Mesenchymal stem cell (in vitro differentiated cells and primary cell): ENCODE measurements at places on chromosomes 7 and 10.

- DNase-seq = no peak
Measured at GRCh38 chr10:77867124-77867719, 59.3 kb downstream of the DLG5 start.

DNA sequence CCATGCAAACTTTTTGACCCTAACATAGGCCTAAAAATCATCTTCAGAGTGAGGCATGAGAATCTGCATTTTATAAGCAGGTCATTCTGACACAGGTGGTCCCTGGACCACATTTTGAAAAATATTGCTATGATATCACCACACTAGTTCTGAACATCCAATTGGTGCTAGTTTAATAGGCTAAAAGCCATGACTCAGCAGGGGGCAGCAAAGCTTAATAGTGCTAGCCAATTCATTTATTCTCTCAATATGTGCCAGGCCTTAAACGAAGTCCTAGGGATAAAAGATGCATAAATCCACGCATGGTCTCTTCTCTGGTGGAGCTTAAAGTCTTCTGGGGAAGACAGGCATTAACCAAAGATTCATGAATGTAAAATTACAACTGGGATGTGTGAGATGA lies 10.2 kb upstream of the SLC25A28 start:
- DNase-seq = peak; percentile 60

DNA sequence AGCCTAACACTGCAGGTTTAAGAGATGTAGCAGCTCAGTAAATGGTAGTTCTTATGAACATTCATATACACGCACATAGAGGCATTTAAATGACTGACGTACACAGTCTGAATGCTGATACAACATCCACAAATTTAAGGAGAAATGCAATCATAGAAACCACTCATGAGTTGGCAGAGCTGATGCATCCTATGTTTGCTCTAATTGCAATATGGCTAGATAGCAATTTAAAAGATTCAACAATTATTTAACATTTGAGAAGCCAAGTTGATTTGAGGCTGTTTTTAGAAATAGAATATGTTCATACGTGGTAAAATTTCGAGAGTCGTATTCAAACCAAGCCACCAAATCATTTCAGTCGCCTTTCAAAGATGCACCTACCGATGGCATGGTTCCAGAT lies 135.6 kb downstream of the PFKFB3 start:
- DNase-seq = no peak

- peak; percentile 59 for DNase-seq
Measured at GRCh38 chr10:132946-133898, 2.0 kb upstream of the ZMYND11 start.
